NCI-H2171 treated with DMSO at 0.1 percent for 48 hours (cell line): ENCODE measurements at places on chromosomes 3 and 15.

GRCh38 chr3:13073326-13074005 lies at the start of gene IQSEC1:
Gene IQSEC1, minus strand, starts transcription at chr3:13073429. Its CDS starts 415 bp downstream, at chr3:13073014.
- peak; percentile 38 for DNase-seq

GRCh38 chr3:172065967-172066762 lies 26.8 kb downstream of the FNDC3B start:
- DNase-seq: no peak

- DNase-seq: no peak
These were observed 111.5 kb upstream of the PPP2R3A start for GRCh38 chr3:135853981-135854380.

- DNase-seq: peak; percentile 49
These were observed 219.7 kb upstream of the LINGO1 start for GRCh38 chr15:77852241-77853007.

DNA sequence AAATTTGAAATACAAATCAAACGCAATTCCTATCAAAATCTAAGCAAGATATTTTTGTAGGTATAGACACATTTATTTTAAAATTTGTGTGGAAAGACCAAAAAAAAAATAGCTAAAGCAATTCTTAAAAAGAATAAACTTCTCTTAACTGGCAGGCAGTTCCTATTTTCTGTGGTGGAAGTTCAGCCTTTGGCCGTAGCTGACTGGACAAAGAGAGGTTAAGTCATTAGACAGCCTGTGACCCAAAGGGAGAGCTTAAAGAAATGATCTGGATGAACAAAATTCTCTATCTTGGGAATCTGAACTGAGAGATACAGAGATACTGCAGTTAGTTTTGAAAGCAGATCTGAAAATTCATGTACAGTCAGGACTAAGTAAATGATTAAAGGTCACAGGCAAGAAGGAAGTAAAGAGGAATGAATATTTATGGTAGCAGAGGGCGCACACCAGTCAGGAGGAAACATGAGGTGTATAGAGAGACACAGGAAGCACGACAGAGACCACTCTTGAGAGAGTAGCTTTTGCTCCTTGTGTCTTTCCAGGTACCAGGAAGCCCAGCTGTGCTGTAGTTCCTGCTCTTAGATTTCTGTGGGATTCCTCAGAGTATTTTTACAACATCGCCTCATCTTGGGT lies 57.5 kb downstream of the TPRG1 start:
- no peak for DNase-seq

GRCh38 chr3:138912237-138912636 lies 34.7 kb downstream of the FOXL2 start:
- no peak for DNase-seq

- DNase-seq: no peak
These were observed 4.6 kb downstream of the ATP11B start for GRCh38 chr3:182797876-182798275.

- no peak for DNase-seq
These were observed 817.6 kb upstream of the CFAP20DC start for GRCh38 chr3:59867185-59868002.

GRCh38 chr3:99013077-99013476 lies 111.6 kb upstream of the DCBLD2 start:
- no peak for DNase-seq

DNA sequence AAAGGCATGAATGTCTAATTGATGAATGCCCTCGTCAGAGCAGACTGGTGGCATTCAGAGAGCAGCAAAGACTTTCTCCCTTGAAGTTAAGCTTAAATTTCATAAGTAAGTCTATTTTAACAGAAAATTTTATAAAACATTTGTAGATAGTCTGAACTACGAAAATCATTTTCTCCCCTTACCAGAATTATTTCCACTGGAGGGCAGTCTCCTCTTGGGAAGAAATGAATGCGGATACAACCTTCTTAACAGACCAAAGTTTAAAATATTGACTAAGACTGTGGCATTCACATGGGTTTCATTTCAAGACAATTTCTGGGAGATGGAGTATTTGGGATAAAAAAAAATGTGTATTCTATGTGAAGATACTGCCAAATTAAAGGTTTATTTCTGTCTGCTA lies 669.0 kb downstream of the FHIT start:
- DNase-seq: no peak

DNA sequence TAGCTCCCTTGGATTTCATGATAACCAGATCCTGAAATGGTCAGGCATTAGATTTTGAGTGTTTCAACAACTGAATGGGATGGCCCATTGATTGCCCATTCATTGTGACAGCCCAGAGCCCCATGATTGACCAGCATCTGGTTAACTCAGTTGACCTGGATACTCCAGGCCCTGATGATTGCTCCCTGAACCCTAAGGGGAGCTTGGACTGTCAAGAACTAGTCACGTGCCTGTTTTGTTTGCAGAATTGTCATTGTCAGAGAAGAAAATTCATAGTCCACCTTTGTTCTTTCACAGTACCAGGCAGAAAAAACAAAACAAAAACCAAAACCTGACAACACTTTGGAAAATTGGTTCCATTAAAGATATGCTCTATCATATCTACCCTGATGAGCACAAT lies 241.3 kb upstream of the ONECUT1 start:
- DNase-seq: no peak

- DNase-seq: no peak
These were observed 151.1 kb upstream of the ARHGEF26 start for GRCh38 chr3:153970047-153970446.

DNA sequence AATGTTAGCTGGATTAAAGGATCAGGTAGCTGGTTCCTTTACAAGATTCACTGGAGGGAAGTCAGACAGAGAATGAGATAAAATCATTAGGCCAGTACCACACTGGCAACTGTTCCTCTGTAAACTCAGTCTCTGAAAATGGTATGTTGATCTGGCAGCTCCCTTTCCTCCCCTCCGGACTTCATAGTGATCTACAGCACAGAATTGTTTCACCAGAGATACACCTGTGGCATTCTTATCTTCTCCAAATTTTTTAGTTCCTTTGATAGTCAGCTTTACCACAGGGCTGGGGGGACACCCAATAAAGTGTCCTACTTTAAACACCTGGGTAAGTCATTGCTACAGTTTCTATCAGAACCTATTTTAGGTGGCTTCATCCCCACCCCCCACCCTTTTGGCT lies 304.3 kb upstream of the KCNH8 start:
- DNase-seq: no peak

- no peak for DNase-seq
These were observed 8.6 kb upstream of the GABPB1 start for GRCh38 chr15:50363612-50364011.

DNA sequence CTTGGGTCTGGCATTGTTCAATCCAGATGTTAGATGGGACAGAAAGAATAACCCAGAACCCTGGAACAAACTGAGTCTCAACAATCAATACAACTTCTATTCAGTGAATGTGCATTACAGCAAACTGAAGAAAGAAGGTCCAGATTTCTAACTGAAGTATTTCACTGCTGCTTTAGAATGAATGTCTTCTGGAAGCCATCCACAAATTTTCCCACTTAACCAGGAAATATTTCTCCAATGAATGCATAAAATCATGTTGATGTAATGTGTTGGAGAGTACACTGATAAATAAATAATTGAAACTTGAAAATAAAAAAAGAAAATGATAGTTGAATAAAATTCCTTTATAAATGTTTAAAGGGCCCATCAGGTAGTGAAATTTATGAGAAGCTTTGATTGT lies 658.6 kb downstream of the ZBBX start:
- no peak for DNase-seq

DNA sequence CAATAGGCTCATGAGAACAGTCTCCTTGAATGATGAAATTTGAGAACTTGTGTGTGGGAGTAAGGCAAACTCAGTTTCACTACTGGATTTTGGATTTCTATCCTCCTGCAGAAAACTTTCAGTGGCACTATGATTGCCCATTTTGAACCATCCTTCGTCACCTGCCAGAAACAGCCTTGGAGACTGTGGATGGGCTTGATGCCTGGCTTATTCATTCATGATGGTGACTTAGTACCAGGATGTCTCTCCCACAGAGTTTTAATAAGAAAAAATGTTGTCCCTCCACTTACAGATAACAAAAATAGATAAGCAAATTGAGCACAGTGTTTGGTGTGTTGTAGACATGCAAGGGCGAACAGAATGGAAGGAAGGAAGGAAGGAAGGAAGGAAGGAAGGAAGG lies 53.5 kb upstream of the CPNE4 start:
- DNase-seq: no peak

- DNase-seq: no peak
These were observed 1.4 kb downstream of the GPR149 start for GRCh38 chr3:154428286-154429206.
